ENCODE measurements at places on chromosomes 5 and 9.

DNA sequence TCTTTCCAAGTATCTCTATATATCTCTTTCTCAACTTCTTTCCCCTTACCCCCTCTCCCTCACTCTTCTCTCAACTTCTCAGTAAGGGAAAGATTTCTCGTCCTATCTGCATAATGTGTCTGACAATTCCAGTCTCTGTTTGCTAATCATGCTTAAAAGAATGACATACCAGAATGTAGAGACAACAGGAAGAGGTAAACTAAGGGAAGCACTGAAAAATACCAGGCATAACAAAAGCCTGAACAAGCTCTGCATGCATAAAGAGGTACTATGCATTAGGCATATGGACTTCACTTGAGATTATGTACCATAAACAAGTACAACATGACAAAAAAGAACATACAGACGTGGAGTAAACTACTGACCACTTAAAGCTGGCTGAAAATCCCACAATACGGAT lies 62.6 kb downstream of the SEMA5A start:
- DNase-seq: no peak

- DNase-seq: no peak
Observed at GRCh38 chr5:162193012-162193411, 125.4 kb downstream of the GABRG2 start.

- DNase-seq: no peak
Observed at GRCh38 chr9:116318468-116319374, 165.1 kb downstream of the PAPPA start.

DNA sequence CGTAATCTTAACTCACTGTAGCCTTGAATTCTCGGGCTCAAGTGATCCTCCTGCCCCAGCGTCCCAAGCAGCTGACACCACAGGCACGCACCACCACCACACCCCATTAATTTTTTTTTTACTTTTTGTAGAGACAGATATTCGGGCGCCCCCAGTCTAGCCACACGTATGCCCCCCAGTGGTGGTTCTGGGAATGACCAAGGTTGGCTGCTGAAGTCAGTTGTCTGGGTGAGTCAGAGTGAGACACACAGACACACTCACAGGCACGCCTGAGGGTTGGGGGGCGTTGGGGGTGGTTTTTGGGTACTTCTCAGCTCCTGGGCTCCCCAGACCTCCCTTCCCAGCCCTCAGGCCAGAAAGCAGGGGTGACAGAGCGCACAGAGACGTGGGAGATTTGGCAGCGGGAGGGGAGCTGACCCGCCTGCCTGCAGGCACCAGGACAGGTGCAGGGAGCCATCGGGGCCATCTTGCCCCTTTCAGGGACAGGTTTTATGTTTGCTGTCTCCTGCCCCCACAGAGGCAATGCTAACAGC lies 4.2 kb upstream of the ENTPD8 start:
- peak; percentile 71 for DNase-seq

DNA sequence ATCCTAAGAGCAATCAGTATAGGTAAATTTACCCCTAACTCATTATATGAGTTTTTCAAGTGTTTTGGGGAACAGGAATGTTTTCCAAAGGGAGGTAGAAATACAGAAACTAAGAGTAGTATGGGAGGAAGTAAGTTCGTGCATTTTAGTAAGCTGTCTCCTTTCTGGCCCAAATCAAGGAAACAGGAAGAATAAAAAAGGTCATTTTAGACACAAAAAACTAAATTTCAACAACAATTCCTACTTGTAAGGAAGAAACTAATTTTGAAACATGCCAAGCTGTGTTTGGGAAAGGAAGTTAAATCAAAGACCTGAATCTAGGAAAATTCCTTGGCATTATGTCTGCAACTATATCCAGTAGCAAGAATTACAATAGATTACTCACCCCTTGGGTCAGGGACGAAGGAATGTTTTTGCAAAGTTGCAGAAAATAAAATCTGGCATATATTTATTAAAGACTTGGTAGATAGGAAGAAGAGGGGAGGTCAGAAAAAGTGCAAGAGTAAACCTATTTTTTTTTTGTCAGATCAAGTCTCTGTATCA lies 6.5 kb upstream of the RPS6 start:
- DNase-seq: no peak

DNA sequence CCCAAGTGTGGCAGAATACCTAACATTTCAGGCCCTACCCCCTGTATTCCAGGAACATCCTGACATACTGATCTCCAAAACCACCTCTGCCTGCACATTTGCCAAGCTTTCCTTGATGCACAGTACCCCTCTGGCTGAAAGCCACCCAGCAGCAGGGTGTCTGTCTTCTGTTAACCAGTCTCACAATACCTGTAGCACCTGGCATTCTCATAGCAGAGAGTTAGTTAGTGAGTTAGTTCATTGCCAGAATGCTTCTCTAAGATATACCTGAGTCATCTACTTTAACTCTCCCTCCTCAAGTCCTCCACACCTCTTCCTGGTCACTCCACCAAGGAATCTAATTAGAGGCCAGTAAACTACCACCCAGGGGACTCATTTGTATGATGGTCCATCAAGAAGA lies 46.1 kb upstream of the IL7R start:
- DNase-seq: no peak

- DNase-seq: no peak
Observed at GRCh38 chr9:129404621-129405020, 216.3 kb downstream of the C9orf50 start.

DNA sequence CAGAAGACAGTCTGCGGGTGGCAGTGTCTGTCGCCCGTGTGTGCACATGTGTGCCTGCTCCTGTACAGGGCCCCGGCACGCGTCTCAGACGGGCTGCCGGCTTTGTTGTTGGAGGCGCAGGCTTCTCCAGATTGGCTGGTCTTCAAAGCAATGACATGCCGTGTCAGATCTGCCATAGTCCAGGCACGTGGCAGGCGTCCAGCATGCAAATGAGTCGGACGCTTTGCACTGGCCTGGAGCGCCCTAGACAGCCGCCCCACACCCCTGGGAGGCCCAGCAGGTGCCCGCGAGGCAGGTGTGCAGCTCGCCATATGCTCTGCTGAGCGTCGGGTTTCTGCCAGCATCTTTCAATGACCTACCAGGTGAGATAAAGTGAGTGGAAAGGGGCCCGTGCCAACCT lies 71.5 kb downstream of the GADD45G start:
- no peak for DNase-seq

GRCh38 chr9:128887914-128888350 lies 6.0 kb downstream of the LRRC8A start:
- no peak for DNase-seq

- DNase-seq: no peak
Observed at GRCh38 chr9:81417299-81417675, 272.1 kb downstream of the TLE1 start.

GRCh38 chr9:21751998-21752397 lies 50.4 kb upstream of the MTAP start:
- no peak for DNase-seq

- no peak for DNase-seq
Observed at GRCh38 chr5:122515709-122516431, 203.8 kb downstream of the SNCAIP start.
